Cerebellar nuclear complex (tissue), 1 donor: ENCODE measurements at places on chromosomes 5 and 9.

GRCh38 chr9:93471124-93471523 is 17.7 kb upstream of the FAM120AOS start:
- DNase-seq: no peak

GRCh38 chr9:132541870-132542830 is 40.3 kb upstream of the BARHL1 start:
- DNase-seq: no peak

GRCh38 chr9:120441426-120442307 is 138.3 kb downstream of the CDK5RAP2 start:
- DNase-seq: no peak

- DNase-seq: no peak
Measured at GRCh38 chr9:78821126-78821822, 524.3 kb downstream of the PSAT1 start.

DNA sequence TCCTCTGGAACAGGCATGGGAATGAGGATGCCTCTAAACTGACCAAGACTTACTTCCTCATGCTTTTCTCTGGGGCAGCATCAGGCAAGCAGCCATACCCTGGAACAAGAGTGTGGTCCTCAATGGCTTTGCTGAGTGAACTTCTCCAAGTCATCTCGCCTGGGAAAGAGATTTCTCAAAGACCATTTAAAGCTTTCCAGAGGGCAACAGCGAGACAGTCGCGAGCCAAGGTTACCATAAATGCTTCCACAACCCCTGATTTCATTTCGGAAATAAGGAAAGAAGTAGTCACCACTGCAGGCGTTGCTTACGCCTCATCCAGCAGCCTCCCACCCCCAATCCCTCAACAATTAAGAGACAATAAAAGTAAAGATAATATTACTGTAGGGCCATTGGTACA is 1.1 kb upstream of the SNCAIP start:
- no peak for DNase-seq
